ENCODE measurements at places on chromosomes 1 and 21.
A peak's percentile ranks its signal among the peaks of the same experiment; 100 is the strongest.

DNA sequence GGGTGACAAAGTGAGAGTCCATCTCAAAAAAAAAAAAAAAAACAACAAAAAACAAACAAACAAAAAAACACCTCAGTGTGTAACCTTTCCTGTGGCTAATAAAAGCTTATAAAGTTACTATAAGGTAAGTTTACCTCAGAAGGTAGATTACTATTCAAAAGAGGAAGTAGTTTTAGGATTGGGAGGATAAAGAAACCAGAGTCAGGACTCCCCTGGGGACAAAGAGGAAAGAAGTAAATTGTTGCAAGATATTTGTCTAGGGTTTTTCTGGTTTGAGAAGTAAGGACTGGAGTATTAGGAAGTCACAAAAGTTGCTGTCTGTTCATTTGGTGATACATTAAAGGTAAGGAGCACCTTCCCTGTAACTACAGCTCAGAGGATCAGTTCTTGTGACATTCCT lies 23.8 kb upstream of the CENPF start:
- no peak for DNase-seq

GRCh38 chr1:53822931-53823330 lies 15.2 kb downstream of the NDC1 start:
- DNase-seq, result no peak

- no peak for DNase-seq
These were observed 5.2 kb upstream of the HLX start for GRCh38 chr1:220873868-220874655.

DNA sequence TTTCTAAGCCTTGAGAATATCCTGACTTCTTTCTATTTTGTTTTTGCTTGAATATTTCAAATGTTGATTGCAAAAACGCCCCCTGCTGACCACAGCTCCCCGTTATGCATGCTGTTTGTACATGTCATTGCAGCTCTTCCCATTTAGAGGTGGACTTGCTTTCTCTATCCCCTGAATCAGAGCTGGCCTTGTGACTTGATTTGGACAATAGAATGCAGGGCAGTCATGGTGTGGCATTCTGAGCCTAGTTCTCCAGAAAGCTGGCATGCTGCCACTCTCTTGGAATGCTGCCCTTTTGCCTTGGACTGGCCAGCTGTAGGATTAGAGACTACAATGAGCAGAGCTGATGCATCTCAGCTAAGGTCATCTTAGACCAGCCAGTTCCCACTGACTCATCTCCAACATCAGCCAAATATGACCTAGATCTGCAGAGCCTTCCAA lies 1561.5 kb downstream of the MRPL39 start:
- DNase-seq, result no peak

DNA sequence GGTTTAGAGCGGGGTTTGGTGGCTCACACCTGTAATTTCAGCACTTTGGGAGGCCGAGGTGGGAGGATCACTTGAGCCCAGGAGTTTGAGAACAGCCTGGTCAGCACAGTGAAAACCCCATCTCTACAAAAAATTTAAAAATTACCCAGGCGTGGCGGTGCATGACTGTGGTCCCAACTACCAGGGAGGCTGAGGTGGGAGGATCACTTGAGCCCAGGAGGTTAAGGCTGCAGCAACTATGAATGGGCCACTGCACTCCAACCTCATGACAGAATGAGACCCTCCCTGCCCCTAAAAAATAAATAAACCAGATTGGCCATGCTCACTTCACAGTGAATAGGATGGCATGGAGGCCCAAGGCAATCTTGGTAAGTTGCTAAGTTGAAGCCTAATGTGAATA lies 168.9 kb downstream of the RHOU start:
- DNase-seq, result no peak

- DNase-seq, result no peak
These were observed 34.0 kb upstream of the BACE2 start for GRCh38 chr21:41133874-41134522.

- DNase-seq, result no peak
These were observed 40.1 kb downstream of the RSPH1 start for GRCh38 chr21:42455754-42456440.

- no peak for DNase-seq
These were observed 701 bp upstream of the B3GALT2 start for GRCh38 chr1:193187114-193187513.

DNA sequence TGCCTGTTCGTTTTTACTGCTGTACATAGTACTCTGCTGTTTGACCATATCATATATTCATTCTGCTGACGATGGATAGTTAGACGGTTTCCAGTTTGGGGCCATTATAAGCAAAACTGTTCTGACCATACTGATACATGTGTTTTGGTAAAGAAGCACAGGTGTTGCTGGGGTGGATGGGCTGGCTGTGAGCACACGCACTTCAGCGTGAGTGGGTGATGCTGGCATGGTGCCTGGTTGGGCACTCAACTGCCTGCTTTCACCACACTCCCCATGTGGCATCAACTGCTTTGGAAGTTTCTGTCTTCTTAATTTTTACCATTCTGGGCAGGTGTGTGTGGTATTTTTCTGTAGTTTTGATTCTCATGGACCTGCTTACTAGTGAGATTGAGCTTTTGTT lies 37.3 kb downstream of the ADARB1 start:
- no peak for DNase-seq

- no peak for DNase-seq
These were observed 16.5 kb downstream of the CACNA1E start for GRCh38 chr1:181499825-181500224.

GRCh38 chr1:231317306-231318014 lies 20.2 kb downstream of the EXOC8 start:
- DNase-seq, result no peak

DNA sequence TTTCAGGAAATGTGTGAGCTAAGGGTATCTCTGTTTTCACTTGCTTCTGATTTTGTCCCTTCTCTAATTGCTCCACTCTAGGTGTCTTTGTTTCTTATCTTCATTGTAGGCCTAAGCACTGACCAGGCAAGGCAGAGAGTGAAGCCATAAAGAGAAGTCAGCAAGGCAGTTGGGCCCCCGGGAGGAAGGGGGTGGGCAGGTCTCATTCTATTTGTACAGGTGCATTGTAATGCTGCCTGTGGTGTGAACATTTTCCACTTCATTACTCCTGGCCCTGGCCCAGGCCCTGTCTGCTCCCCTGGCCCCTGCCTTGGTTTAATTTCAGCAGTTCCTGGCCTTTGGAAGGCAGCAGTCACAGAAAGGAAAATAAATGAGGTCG lies 86.4 kb upstream of the JUN start:
- DNase-seq, result no peak

DNA sequence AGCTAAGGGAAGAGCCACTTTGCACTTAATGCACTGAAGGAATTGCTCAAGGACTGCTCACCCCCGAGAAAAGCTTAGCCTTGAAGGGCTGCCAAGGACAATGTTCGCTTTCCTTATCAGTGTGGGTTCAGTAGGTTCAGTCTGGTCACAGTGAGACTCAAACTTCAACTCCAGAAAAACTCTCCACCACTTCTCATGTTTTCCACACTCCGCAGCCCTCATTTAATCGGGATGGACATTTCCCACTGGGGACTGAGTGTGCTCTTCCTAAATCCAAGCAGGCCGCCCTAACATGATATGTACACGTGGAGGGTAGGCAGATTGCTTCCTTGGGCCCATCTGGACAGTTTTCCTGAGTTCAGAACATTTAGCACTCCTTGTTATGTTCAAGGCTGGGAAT lies 19.5 kb downstream of the SUSD4 start:
- DNase-seq, result no peak

DNA sequence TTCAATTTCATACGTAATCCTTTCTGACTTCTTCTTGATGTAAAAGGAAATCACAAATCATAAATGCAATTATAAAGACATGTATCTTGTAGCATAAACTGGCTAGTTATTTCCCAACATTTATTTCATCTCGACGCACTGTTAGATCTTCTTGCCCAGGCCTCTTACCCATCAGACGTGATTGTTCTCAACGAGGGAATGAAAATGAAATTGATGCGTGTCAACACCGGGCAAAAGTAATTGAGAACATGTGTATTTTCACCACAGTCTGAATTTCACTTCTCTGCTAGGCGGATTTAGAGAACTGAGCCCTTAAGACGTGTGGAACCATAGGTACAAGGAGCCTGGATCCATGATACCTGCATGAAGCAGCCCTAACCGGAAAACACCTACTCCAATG lies 519.7 kb downstream of the KCNT2 start:
- no peak for DNase-seq

- DNase-seq, result no peak
These were observed 19.8 kb upstream of the PRDM16 start for GRCh38 chr1:3049164-3049563.

GRCh38 chr1:19441048-19441780 lies 44.1 kb downstream of the CAPZB start:
- DNase-seq, result no peak

DNA sequence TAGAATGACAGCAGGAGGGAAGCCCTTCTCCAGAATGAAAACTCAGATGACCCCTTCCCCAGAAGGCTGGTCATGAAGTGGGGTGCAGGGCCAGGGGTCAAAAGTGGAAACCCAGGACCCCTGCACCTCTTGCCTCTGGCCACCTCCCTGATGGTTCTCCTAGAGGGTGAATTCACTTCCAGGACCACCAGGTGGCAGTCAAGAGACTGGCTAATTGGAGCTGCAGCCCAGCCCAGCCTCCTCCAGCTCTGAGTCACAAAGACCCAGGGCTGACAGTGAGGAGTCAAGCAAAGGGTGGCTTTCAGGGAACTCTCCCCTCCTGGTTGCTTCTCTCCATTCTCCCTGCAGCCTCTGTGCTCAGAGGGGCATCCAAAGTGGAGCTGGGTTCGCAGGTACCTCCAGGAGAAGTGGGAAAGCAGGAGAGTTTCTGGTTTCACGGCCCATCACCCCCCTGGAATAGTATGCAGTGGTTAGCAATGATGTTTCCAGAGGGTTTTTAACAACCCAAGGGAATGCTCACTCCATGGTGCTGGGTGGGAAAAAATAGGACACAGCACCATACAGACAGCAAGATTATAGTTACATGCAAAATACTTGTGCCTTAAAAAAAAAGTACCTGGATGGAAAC lies 6.1 kb upstream of the EPHB2 start:
- peak; percentile 53 for DNase-seq

DNA sequence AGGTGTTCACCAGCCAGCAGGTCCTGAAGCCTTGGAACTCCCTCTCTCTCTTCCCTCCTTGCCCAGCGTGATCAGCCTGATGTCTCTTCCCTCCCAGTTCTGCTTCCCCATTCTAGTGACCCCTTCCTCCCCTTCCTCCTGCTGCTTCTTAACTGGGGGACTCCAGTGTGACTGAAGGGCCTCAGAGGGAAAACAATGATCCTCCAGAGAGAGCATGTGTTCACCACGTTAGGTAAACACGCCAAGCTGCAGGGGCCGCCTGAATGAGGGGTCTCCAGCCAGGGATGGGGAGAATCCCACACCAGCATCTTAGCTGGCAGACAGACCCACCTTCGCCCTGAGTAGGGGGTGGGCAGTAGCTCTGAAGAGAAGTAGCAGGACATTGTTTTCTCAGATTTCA lies 124.8 kb downstream of the TMEM53 start:
- DNase-seq, result no peak

DNA sequence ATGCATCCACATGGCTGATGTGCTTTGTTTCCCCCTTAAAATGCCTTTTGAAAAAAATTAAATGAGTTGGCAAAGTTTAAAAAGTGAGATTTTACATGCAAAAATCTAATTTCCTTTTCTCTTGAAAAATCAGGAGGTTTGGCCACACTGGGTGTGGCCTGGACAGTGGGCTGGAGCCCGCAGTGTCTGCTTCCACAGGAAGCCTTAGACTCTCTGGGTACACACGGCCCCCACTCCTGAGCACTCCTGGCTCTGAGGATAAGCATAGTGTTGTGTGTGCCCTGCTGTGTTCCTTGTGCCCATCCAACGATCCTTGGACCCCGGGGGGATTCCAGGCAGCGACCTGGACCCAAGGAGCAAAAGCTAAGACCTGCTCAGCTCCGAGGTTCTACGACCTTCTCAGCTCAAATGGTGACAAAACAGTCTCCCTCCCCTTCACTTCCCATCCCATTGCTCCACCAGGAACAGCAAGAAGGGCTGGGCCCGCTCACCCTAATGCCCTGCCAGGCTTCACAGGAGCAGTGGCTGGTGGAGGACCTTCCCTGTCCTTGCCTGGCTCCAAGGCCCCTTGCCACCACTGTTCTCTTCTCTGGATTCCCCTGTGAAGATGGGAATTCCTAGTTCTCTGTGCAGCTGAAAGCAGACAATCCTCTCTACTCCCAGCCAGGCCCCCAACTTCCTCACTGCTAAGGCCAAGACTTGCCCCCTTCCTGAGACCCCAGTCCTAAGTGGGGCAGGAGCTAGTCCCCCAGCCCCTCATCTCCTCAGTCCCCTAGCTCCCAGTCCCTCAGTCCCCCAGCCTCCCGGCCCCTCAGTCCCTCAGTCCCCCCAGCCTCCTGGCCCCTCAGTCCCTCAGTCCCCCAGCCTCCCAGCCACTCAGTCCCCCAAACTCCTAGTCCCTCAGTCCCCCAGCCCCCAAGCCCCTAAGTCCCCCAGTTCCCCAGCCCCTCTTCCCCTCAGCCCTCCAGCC lies 395.8 kb downstream of the PTPRU start:
- DNase-seq, result no peak

DNA sequence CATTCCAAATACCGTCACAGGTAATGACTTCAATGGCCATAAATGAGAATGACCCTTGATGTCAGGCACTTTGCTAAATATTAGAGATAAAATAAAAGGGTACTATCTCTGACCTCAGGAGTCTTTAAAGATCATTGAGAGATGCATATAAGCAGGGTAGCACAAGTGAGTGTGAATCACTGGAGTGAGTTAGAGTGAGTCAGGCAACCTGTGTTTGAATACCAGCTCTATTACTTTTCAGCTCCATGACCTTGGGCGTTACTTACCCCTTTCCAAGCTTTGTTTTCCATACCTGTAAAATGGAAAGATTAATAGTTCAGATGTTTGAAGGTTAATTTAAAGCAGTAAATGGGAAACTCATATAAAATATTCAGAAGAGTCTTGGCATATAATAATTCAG lies 1058.0 kb upstream of the ADGRL4 start:
- DNase-seq, result no peak

- DNase-seq, result no peak
These were observed 737 bp upstream of the SMAP2 start for GRCh38 chr1:40372658-40373322.

DNA sequence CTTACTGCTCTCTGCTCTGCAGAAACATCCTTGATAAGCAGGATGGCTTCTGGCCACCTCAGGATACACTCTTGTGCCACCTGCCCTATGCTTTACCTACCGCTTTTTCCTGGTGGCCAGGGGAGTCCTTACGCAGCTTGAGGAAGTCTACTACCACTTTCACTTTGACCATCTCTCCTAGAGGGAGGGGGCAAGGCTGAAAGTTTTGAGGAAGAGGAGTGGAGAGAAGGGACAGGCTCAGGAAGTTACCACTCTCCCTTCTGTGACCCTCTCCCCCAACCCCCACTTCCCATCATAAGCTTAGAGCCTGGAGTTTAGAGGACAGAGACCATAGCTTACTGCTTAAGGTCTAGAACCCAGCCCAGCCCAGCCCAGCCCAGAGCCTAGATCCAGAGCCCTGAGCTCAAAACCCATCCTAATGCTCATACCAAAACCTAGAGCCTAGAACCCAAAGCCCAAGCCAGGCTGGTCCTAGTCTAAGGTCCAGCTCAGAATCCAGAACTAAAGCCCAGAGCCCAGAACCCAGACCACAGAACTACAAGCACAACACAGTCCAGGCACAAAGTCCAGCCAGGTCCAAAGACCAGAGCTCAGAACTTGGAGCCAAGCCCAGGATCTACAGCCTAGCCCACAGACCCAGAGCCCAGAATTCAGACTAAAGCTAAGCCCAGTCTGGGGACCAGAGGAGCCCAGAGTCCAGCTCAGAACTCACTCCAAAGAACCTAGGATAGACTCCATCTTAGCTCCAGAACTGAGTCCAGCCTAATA lies 18.0 kb upstream of the MFSD2A start:
- DNase-seq, result no peak
